ENCODE measurements at places on chromosomes 1 and 21.
A peak's percentile ranks its signal among the peaks of the same experiment; 100 is the strongest.

- DNase-seq = no peak
Observed at GRCh38 chr1:176854758-176855745, 309.5 kb downstream of the ASTN1 start.

GRCh38 chr1:97792655-97793054 lies 128.2 kb downstream of the DPYD start:
- no peak for DNase-seq

DNA sequence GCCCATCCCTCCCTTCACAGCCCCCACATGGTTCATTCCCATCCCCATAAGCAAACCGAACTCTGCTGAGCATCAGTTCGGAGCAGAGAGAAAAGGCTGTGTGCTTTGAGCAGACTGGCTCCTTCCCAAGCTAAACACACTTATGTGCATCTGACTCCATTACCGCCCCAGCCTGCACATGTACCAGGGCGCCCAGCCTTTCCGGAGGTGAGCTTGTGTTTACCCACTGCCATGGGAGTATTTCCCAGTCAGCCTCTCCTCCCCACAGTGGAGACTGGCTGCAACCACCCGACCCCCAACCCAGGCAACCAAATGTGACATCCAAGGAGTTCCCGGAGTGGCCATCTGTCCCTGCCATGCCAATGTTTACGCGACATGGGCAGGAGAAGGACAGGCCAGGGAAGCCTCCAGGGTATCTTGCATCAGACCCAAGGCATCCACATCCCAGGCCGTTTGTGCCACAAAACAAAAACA lies 9.4 kb downstream of the TIAM1 start:
- no peak for DNase-seq

GRCh38 chr21:46284077-46284644 lies 1.2 kb downstream of the MCM3AP start:
- no peak for DNase-seq

DNA sequence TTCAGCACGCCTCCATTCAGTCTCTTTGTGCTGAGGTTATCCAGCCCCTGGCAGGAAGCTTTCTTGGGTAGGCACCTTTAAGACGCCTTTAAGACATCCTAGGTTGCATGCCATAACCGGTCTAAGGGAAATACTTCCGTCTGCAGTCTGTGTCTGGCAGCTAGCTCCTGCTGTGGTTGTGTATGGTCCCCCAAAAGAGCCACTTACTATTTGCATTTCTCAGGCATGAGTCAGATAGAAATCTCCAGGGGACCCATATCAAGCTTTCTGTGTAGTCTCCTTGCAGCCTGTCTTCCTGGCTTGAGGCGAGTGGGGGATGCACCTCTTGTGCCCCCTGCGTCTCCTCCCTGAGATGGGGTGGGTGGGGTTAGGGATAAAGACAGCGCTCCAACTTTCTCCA lies 10.0 kb upstream of the RYR2 start:
- no peak for DNase-seq

- no peak for DNase-seq
Observed at GRCh38 chr21:16568661-16569060, 838.9 kb downstream of the USP25 start.

- no peak for DNase-seq
Observed at GRCh38 chr1:223543560-223543959, 121.9 kb downstream of the CAPN8 start.

GRCh38 chr1:245807954-245808719 lies 653.4 kb downstream of the KIF26B start:
- no peak for DNase-seq

DNA sequence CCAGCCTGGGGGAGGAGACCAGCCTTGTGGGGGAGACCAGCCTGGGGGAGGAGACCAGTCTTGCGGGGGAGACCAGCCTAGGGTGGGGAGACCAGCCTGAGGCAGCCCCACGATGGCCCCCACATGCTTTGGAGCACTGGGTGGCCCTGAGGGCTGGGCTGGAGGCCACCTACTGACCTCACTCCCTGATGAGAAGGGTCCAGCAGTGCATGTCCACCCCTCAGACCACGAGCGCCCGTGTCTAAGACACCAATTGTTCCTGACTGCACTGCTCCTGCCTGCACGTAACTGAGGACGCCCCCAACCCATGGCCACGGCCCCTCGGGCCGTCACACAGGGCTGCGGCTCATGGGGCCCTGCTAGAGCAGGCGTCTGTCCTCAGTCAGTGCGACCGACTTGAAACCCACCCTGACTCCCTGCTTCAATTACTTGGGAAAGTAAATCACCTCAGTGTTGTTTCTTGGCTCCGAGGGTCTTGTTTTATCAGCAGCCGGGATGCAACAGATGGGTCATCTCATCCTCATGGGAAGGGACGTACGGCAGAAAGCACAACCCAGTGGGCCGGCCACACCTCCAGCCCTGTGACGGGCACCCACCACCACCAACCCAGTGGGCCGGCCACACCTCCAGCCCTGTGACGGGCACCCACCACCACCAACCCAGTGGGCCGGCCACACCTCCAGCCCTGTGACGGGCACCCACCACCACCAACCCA lies at the start of gene SPATC1L:
TSS of gene SPATC1L (minus strand) at position 550 of the 715 bp plus-strand sequence. CDS start 1,643 bp downstream, outside the sequence.
- no peak for DNase-seq

DNA sequence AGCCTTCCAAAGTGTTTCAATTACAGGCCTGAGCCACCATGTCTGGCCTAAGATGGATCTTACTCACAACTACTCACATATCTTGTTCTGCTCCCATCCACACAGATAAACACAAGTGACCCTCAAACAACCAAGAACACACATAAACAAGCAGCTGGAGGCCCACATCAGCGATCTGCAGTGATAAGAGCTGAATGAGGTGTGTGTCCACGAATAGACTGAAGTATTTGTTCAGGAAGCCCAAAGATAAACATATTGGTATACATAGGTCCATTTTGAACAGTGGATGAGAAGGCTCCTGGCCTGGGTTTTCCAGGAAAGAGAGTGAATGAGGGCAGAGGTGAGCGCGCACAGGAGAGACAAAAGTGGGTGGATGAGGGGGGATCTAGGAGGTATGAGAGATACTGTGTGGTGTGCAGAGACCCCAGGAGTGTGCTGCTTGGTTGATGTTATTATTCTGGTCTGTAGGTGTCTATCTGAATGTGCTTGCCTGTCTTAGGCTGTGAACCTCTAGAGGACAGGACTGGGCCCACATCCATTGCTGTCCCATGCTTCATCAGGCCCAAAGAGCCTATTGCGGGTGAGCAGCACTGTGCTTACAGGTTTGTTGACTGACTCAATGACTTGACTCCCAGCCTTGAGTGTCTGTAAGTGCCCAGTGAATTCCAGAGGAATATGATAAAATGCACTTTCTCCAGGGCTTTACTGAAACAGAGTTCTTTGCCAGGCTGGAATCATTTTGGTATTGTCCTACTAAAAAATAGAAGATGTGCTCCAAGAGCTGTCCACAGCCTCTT lies 79.9 kb upstream of the ATP1A1 start:
- DNase-seq = no peak

- no peak for DNase-seq
Observed at GRCh38 chr1:76238094-76238628, 163.6 kb downstream of the ST6GALNAC3 start.

GRCh38 chr1:19205845-19206244 lies 4.2 kb downstream of the UBR4 start:
- no peak for DNase-seq

- DNase-seq = no peak
Observed at GRCh38 chr1:230157420-230158390, 90.7 kb downstream of the GALNT2 start.

DNA sequence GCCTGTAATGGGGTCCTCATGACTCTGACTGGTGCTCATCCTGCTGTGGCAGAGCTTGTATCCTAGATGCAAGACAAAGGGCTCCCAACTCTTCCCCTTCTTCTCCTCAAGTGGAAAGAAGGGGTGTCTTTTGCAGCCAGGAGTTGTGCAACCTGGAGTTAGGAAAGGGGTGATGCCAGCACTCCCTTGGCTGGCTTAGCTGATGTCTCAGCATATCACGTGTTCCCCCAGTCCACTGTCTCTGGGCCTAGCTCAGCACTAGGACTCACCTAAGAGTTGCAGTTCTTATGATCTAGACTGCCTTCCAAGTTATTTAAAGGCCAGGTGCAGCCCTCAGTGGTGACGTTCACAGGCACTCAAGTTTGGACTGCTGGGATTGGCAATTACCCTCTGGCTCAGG lies 146.2 kb upstream of the GORAB start:
- DNase-seq = no peak

DNA sequence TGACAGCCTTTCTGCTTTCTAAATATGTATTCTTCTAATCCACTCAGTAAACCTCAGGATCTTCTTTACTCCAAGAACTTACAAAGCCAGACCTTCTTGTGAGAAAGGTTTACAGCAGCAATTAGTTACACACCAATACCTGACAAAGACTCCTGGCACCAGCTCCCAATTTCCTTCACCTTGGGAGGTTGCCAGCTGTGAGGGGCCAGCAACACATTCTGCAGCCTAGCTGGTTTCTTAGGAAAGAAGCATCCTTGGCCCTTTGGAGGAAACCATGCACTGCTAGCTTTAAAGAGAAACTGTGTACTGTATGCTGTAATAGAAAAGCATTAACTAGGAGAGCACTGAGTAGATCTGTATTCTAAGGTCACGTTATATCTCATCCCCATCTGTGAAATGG lies 10.8 kb downstream of the FYB2 start:
- no peak for DNase-seq

GRCh38 chr1:152442301-152442700 lies 28.2 kb upstream of the CRNN start:
- DNase-seq = no peak

DNA sequence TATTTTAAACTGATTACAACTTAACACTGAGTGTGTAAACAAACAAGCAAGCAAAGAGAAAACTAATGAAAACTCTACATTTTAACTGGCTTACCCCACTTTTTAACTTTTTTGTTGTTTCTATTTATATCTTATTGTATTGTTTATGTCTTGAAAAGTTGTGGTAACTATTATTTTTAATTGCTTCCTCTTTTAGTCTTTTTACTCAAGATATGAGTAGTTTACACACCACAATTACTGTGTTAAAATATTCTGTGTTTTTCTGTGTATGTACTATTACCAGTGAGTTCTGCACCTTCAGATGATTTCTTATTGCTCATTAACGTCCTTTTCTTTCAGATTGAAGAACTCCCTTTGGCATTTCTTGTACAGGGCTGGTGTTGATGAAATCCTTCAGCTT lies 4.7 kb upstream of the HHAT start:
- DNase-seq = no peak

DNA sequence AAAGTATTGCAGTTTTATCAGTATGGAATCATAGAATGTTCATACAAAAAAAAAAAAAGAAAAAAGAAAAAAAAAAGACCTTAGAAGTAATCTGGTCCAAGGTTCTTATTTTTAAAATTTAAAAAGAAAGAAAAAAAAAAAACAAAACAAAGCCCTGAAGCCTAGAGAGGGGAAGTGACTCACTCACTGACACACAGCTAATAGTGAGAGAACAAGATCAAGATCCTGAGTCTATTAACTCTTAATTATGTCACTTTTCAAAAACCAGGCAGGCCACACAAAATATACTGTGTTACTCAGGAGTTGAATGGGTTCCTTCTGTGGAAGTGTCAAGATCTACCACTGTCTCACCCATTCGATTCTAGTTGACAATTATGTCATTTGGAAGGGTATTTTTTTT lies 433.9 kb upstream of the DAB1 start:
- no peak for DNase-seq

DNA sequence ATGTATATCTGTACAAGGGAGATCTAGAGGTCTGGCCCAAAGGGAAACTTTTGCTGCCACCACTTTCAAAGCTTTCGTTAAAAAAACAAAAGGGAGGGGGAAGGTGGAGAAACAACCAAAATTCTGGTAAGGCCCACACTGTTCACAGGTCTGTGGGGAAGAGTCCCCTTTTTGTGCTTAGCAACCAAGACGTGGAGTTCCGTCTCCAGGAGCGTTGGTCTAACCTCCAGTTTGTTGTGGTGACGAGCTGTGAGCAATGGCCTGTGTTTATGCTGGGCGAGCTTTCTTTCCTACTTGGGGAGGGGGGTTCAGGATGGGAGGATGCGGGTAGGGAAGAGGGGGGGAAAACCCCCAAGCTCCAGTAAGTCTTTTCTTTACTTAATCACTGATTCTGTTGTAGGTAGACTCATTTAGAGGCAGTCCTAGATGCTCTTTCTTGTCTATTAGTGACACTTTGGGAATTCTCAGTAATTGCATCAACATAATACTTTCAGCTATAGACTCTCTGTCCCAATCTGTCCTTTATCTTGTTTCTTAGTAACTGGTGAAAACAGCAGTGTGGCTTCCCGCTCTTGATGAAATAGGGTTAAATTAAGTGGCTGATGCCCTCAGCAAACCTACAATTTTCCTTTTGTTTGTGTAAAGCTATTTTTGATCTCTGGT lies 1.5 kb downstream of the HIPK1 start:
- peak; percentile 55 for DNase-seq

DNA sequence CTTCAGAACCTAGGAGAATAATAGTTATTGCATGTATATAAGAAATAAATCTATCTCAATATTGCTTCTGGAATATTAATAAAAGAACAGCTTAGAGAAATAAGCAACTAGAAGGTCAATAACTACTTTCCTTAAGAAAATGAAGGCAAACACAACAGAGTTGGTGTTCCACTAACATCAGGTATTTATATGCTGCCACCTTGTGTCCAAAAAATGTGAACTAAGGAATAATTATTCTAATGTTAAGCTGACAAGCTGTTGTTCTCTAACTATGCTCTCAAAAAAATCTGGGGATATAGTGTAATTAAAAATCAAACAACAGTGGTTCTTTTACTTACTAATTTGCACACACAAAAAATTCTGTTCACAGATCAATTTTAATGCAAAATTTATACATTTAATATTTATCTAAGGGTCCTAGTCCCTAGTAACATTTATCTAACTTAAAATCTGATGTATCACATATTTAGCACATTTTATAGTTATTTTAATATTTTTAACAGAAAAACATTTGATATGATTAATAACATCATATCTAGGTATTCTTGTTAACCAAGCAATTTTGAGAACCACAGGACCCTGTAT lies 39.6 kb downstream of the UCHL5 start:
- DNase-seq = no peak

- DNase-seq = no peak
Observed at GRCh38 chr21:28867401-28867800, 125.3 kb downstream of the LTN1 start.

GRCh38 chr1:100250264-100250663 lies 630 bp upstream of the DBT start:
- no peak for DNase-seq

DNA sequence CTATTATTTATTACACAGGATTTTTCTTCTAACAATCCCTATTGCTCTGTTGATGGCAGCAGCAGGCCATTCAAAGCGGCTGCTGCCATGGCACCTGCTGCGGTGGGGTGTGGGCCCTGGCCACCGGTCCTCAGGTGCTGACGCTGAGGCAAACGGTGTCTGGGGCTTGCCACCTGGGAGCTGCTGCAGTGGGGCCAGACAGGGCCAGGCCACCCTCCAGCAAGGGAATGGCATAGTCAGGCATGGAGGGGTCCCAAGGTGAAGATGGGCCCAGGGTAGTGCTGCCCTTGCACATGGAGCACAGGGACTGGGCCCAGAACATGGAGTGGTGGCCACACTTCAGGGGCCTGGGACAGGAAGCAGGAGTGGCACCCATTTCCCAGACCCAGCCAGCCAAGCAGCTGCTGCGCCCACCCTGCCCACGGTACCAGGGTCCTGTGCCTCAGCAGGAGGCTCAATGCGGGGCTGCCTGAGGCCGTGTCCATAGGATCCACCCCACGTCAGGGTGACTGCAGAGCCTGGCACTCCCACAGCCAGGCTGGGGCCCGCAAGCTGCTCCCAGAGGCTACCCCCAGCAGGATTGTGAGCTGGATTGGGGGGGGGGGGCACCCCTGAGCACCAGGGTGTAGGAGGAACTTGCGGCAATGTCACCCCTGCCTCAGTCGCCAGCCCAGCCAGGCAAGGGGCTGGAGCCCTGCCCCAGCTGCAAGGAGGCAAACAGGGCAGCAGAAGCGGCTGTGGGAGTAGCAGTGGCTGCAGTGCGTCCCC lies 53.9 kb upstream of the KRTAP11-1 start:
- no peak for DNase-seq
